ENCODE measurements at places on chromosomes 5 and 9.

DNA sequence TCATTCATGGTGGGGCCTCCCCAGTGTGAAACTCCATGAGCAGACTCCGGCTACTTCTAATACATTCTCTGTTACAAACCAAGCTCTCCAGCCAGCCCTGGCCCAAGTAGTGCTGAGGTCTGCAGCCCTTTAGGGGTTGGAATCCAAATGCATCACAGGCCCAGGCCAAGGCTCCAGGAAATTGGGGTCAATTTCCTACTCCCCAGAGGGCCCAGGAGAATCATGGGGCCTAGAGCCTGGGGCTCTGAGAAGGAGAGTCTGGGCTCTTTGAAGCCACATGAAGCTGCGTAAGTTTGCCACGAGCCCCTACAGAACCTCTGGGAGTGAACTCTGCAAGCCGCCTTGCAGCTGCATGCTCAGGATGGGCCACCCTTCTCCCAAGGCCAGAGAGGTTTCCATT lies 206.4 kb downstream of the PAPPA start:
- DNase-seq = no peak

DNA sequence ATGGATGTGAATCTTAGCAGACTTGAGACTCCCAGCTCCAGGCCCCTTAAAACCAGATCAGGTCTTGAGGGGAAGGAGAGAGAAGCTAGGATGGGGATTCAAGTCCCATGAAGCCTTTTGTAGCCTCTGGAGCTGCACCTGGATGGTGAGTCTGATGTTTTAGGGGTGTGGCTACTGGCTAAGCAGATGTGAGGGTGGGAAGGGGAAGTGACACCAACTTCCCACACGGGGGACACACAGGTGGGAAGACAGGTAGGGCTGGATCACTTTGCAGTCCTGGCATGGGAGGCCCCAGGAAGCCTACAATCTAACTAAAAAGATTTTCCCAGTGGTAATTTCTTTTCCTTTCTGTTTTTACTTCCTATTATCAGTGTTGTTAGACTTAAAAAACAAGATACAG lies 38.7 kb upstream of the UBAP2 start:
- DNase-seq = no peak

DNA sequence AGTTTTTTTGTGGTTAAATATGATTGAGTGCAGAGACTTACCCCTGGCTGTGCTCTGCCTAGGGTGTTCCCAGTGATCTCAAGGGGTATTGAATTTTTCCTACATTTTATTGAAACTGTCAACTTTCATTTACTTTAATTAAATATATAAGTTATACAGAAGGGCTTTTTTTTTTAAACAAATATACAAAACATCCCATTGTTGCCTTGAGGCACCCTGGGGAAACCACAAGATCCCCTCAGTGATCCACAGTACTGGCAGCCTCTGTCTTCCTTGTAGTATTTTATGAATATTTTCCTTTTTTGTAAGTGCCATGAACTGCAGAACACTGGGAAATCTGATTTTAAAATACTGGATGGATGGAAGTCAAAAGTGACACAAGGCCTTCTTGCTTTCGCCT lies 123.7 kb downstream of the TLE1 start:
- no peak for DNase-seq

GRCh38 chr5:118407958-118408357 lies 580.4 kb downstream of the DTWD2 start:
- peak; percentile 62 for DNase-seq

Data from NCI-H524 treated with DMSO at 0.1 percent for 48 hours (cell line).